NCI-H526 treated with DMSO at 0.1 percent for 48 hours (cell line): ENCODE measurements at places on chromosomes 11 and 22.

GRCh38 chr11:133503776-133504175 lies 28.5 kb downstream of the OPCML start:
- no peak for DNase-seq

- no peak for DNase-seq
Observed at GRCh38 chr11:134406264-134407185, 5.5 kb downstream of the B3GAT1 start.

DNA sequence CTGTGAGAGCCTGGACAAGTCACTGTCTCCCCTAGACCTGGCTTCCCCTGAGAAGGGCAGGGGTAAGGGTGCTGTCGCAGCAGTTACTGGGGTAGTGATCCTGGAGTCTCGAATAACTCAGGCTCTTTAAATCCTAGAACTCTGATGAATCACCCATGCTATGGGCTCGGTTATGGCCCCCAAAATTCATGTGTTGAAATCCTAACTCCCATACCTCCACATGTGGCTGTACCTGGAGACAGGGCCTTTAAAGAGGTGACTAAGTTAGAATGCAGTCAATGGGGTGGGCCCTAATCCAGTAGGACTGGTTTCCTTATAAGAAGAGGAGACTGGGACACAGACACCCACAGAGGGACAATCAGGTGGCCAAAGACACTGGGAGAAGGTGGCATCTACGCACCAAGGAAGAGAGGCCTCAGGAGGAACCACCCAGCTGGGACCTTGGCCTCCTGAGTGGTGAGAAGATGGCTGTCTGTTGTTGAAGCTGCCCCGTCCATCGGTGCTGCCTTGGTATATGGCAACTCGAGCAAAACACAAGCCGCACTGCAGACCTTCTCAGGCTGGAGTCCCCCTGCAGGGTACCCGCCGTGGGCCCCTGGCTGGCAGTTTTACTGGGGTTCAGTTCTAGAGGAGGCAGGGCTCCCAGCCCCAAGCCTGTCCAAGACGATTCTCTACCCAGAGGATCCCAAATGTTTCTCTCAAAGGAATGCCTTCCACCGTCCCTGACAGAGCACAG lies 48.8 kb upstream of the SHISAL1 start:
- no peak for DNase-seq

GRCh38 chr11:44229624-44230023 lies 80.3 kb downstream of the ALX4 start:
- DNase-seq = no peak

- DNase-seq = no peak
Observed at GRCh38 chr11:109015283-109015682, 350.4 kb downstream of the DDX10 start.

GRCh38 chr22:40660730-40661129 lies 18.6 kb upstream of the MCHR1 start:
- DNase-seq = no peak

GRCh38 chr11:92870196-92870832 lies 99.1 kb upstream of the MTNR1B start:
- no peak for DNase-seq

- no peak for DNase-seq
Observed at GRCh38 chr11:15867871-15868270, 488.5 kb downstream of the SOX6 start.

GRCh38 chr22:38870312-38870741 lies 1.7 kb downstream of the CBX6 start:
- DNase-seq = peak; percentile 59

GRCh38 chr22:36259615-36260300 lies 6.8 kb downstream of the APOL1 start:
- no peak for DNase-seq

DNA sequence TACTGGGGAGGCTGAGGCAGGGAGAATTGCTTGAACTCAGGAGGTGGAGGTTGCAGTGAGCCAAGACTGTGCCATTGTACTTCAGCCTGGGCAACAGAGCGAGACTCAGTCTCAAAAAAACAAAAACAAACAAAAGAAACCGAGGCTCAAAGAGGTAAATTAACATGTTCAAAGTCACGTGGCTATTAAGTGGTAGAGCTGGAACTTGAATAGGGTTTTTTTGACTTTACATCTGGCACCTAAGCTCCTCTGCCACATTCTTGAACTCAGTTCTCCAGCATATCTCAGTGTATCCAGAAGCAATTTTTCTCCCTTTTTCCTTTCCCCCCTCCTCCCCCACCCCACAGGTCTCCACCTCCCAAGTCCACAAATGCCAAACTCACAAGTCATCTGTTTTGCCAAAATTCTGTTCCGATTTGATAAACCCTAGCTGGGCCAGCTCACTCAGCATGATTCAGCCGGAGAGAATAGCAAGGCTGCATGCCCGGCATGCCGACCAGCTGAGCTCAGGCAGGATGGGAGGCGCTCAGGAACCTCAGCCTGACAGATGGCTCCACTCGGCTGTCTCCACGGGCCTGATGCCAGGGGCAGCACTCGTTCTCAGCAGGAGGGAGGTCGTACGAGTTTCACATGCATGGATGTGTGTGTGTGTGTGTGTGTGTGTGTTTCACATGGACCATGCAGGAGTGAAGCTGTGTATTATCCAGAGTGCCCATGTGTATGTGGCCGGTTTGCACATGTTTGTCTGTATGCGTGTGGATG lies 63.2 kb upstream of the RRAS2 start:
- DNase-seq = no peak

- no peak for DNase-seq
Observed at GRCh38 chr22:17922925-17923903, 101.1 kb downstream of the MICAL3 start.

GRCh38 chr11:112087212-112087611 lies 539 bp downstream of the SDHD start:
- DNase-seq = no peak

GRCh38 chr11:94457118-94458029 lies 36.3 kb downstream of the MRE11 start:
- DNase-seq = no peak

GRCh38 chr22:20002128-20002527 lies 14.5 kb downstream of the ARVCF start:
- DNase-seq = no peak

- no peak for DNase-seq
Observed at GRCh38 chr11:125465255-125465654, 30.8 kb downstream of the FEZ1 start.

DNA sequence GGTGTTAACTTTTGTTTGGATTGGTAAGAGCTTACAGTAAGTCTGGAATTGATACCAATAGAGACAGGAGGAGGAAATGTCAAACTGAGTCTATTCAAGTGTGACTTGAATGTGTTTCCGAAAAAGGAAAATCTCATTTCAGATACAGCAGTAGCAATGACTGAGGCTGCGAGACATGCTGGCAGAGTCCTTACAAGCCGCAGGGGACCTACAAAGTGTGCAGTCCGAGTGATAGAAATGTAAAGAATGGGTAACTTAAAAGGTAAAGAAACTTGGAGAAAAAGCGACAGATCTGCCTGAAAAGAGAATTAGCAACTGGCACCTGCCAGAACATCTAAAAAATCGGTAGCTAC lies 444 bp downstream of the CWF19L2 start:
- DNase-seq = no peak

DNA sequence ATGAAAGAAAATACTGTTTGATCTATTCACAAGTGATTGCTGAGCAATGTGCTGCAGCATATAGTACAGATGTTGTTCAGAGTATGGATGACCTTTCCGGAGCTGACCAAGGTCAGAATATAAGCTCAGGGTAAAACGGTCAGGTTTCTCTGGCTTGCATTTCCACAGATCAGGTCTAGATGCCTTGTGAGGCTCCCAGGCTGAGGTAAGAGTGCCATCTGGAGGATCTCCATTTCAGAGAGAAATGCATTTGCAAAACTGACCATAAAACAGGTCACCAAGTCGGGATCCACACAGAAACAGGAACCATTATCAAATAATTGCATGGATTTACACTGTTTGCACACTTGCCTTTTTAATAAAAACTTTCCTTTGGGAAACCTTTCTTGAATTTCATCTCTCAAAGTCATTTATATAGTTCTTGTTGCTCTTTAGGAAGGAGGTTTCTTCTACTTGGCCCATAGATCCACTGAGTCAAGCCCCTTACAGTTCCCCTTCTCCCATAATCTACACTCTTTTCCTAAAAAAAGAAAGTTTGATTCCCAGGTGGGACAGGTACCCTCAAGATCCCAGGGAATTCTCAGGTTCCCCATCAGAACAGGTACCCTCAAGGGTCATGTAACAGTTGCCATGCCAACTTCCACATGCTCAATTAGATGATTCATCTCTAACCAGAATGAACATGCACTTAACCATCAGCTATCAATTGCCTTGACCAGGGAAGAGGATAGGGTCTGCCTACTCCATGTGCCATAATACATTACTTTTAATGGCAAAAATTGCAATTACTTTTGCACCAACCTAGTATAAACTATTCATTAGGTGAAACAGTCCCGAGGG lies 25.0 kb upstream of the TMPRSS5 start:
- DNase-seq = peak; percentile 77

DNA sequence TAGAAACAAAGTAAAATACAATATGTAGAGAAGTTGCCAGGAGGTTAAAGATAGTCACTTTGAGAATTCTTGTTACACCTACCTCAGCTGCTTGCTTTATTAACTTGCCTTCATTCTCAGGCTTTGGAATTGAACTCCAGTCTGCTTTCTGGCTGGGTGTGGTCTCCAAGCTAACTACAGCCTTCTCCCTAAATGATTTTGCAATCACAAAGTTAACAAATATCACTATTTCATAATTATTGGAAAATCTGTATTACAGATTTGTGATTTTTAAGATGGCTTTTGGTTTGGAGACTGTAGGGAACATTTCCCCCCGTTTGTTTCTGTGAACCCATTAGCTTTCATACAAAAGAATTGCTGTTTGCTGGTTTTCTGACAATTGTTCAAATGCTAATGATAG lies 2.2 kb downstream of the PLAAT5 start:
- DNase-seq = no peak

DNA sequence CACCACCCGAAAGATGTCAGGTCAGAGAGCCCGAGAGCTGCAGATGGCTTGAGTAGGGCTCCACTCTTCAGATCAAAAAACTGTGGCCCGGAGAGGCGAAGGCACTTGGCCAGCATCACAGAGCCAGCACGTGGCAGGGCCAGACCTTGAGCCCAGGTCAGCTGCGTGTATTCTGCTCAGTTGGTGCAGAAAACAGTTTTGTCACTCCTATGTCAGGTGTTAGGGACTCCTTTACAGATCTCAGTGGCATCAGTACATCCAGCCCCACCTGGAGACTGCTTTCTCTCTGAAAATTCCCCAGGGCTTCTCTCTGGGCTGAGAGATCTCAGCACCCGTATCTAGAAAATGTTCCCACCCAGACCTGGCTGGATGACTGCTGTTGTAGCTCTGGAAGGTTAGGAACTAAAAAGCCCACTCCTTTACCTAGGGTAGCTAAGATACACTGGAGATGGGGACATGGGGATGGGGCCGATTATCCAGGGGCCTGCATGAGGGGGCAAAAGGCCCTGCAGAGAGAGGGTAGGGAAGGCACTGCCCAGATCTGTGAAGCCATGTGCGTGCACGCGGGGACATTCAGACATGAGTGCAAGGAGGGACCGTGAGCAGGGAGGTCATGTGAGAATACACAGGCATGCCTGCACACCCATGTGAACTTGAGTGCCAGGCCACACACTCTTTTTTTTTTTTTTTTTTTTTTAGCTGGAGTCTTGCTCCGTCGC lies 3.4 kb downstream of the APOA1 start:
- no peak for DNase-seq

- DNase-seq = no peak
Observed at GRCh38 chr11:122649116-122649515, 6.4 kb upstream of the UBASH3B start.

DNA sequence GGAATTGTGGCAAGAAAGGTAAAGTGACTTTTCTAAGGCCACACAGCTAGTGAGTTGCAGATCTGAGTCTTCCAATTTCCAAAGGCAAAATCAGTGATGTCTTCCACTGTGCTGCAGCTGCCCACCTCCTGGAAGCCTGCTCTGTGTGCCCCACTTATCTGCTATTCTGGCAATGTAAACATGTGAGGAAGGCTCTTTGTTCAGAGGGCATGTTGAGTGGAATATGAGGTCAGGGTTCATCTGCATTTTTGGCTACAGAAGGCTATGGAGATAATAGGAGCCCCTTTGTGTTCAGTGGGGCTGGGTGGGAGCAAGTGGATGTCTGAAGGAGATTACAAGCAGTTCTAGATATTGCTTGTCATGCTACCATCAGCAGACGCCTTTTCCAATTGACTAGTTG lies 396.2 kb downstream of the BUD13 start:
- no peak for DNase-seq

DNA sequence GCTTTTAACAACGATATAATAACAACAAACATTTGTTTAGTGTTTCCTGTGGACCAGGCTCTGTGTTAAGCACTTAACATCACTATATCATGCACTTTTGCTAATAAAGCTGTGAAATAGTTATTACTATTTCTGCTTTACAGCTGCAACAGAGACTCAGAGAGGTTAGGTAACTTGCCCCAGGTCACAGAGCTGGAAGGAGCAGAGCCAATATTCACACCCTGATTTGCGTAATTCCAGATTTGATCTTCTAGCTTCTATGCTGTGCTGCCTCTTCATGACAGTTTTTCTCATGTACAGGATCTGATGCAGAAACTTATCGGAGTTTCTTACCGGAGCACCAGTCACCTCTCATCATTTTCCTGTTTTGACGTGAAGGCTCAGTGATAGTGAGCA lies 33.6 kb upstream of the EHF start:
- DNase-seq = no peak
